GM18507 (cell line): ENCODE measurements at places on chromosomes 16 and 17.
A peak's percentile ranks its signal among the peaks of the same experiment; 100 is the strongest.

DNA sequence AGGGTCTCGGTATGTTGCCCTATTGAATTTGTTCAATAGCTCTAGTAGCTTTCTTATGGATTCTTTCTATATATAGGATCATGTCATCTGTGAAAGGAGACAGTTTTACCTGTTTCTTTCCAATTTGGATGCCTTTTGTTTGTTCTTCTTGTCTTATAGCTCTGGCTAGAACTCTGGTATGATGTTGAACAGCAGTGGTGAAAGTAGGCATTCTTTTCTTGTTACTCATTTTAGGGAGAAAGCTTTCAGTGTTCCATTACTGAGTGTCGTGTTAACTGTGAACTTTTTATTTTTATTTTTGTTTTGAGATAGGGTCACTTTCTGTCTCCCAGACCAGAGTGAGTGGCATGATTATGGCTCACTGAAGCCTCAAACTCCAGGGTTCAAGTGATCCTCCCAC is 21.2 kb downstream of the EFCAB5 start:
- DNase-seq, result no peak

- no peak for DNase-seq
Measured at GRCh38 chr16:27595475-27595874, 45.5 kb downstream of the KATNIP start.

GRCh38 chr16:13612623-13613022 is 307.3 kb upstream of the ERCC4 start:
- no peak for DNase-seq

DNA sequence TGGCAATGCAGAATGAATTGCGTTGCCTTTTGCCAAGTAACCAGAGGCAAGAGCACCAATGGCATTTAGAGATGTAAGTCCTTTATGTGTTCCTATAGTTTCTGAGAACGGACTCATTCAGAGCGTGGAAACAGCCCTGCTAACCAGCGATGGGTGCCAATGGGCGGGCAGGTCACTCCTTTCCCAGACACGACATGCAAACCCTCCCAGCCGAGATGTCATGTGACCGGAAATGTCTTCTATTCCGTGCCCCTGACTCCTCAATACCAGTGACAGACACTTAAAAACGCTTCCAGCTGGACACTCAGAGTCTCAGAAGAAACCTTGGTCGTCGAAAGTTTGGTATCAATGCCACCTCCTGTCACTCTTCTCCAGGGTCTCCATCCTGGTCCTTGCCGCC is 3.2 kb downstream of the FBF1 start:
- no peak for DNase-seq

GRCh38 chr17:80827646-80828643 is 163.7 kb upstream of the CHMP6 start:
- no peak for DNase-seq

- DNase-seq, result no peak
Measured at GRCh38 chr17:44376124-44376523, 12.5 kb upstream of the FAM171A2 start.

DNA sequence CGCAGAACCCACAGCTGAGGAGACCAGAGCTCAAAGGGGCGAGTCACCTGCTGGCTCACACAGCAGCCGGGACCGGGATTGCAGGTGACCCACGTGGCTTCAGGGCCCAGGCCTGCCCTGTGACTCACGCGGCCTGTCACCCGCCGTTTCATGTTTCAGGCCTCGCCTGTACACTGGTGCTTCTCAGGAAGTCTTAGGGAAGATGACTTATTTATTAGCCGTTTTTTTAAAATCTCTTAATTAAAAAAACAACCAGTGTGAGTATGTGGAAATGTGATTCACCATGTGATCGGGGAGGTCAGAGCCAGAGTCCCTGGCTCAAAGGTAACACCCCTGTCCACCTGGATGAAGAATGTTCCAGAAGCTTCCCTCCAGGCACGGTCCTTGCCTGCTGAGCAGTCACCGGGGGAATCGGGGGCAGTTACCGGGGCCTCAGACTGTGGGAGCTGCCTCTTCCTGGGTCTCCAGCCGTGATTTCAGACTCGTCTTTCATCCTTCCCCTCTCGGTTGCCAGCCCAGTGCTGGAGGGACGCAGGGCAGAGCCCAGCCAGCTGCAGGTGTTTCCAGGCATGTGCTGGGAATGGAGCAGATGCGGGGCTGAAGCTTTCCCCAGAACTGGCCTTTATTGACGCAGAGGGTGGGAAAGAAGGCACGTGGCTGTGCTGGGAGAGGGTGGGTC is 49.3 kb downstream of the CMIP start:
- DNase-seq, result no peak

- no peak for DNase-seq
Measured at GRCh38 chr16:1088295-1089170, 7.5 kb downstream of the C1QTNF8 start.

- DNase-seq, result no peak
Measured at GRCh38 chr16:87395181-87395842, 3.2 kb downstream of the MAP1LC3B start.

- DNase-seq, result no peak
Measured at GRCh38 chr17:11240041-11240840, 772 bp upstream of the SHISA6 start.

GRCh38 chr17:65393514-65393913 is 167.9 kb downstream of the AXIN2 start:
- no peak for DNase-seq

GRCh38 chr17:39118674-39119419 is 32.6 kb downstream of the PLXDC1 start:
- peak; percentile 48 for DNase-seq

- DNase-seq, result no peak
Measured at GRCh38 chr17:17445925-17446665, 30.7 kb upstream of the MED9 start.

- no peak for DNase-seq
Measured at GRCh38 chr17:68458260-68459036, 1.2 kb upstream of the WIPI1 start.
